ENCODE measurements at places on chromosomes 6 and 20. TPM values are rescaled to one million over a fixed set of nuclear protein-coding genes. Genes with fewer than 3 reads are reported as not detected.

Gene ZBTB46
- 3.0 TPM for total RNA-seq

Gene BTN1A1
- not detected for total RNA-seq

Gene IMPG1
- total RNA-seq, result 0.04 TPM

Gene DPPA5
- total RNA-seq, result not detected

Gene MYB
- not detected for total RNA-seq

Gene GLP1R
- 6.6 TPM for total RNA-seq

Gene MCHR2
- not detected for total RNA-seq

Gene HECA
- 8.2 TPM for total RNA-seq

Gene SALL4
- total RNA-seq, result 1.8 TPM

- no peaks in the 10 kb centered on the region for H3K36me3 ChIP-seq
- H3K4me3 ChIP-seq, result no peak overlapping the region
- no peaks in the 10 kb centered on the region for H3K4me1 ChIP-seq
- DNase-seq, result no peak
- H3K27me3 ChIP-seq, result peaks cover 3% of the 10 kb centered on the region
- H3K27ac ChIP-seq, result no peak overlapping the region
These were observed 89.8 kb upstream of the MAP3K7 start for GRCh38 chr6:90676516-90677300.

GRCh38 chr20:42581311-42581710 lies 608.4 kb downstream of the PTPRT start:
- H3K36me3 ChIP-seq, result no peaks in the 10 kb centered on the region
- no peak overlapping the region for H3K27ac ChIP-seq
- H3K4me3 ChIP-seq, result no peak overlapping the region
- H3K27me3 ChIP-seq, result no peaks in the 10 kb centered on the region

GRCh38 chr6:43712579-43712978 lies 25.0 kb upstream of the MRPS18A start:
- H3K4me3 ChIP-seq, result no peak overlapping the region
- H3K4me1 ChIP-seq, result no peaks in the 10 kb centered on the region
- no peaks in the 10 kb centered on the region for H3K27me3 ChIP-seq
- H3K27ac ChIP-seq, result no peak overlapping the region

DNA sequence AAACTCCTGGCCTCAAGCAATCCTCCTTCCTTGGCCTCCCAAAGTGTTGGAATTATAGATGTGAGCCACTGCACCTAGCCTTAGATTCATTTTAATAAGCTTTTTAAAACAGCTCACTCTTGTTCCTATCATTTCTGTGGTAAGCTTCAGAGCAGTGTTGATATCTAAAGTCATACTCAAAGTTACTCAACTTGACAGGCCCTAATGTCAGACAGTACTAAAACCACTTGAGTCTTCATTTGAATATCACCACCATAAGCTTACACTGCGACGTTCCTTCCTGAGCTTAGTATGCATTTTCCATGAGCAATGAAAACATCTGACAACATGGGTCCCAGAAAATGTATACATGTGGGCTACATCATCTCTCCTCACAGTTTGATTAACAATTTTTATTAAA lies 6.0 kb downstream of the FUCA2 start:
- H3K27ac ChIP-seq, result no peak overlapping the region
- peaks cover 7% of the 10 kb centered on the region for H3K4me1 ChIP-seq
- H3K27me3 ChIP-seq, result no peaks in the 10 kb centered on the region
- no peak overlapping the region for H3K4me3 ChIP-seq

DNA sequence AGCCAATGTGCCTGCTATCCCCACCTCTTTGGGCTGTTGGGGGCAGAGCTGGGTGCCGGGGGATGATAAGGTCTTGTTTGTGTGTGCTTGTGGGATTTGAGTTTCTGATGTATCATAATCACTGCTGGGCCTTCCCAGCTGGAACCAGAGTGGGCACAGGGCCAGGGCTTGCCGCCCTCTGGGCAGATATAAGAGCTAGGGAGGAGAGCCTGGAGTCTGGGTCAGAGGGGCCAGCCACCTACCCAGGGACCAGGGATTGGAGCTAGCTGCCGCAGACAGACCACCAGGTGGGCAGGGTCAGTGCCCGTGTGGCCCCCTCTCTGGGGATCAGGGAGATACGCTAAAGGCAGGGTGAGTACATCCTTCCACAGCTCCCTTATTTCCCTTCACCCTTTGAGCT lies 3.1 kb upstream of the TLDC2 start:
- no peak for DNase-seq
- H3K4me1 ChIP-seq, result no peaks in the 10 kb centered on the region
- no peaks in the 10 kb centered on the region for H3K27me3 ChIP-seq
- no peak overlapping the region for H3K4me3 ChIP-seq
- H3K27ac ChIP-seq, result no peak overlapping the region

GRCh38 chr6:52925042-52925441 lies 15.5 kb upstream of the GSTA3 start:
- H3K4me3 ChIP-seq, result no peak overlapping the region
- no peak for DNase-seq
- no peaks in the 10 kb centered on the region for H3K27me3 ChIP-seq
- H3K36me3 ChIP-seq, result no peaks in the 10 kb centered on the region
- no peak overlapping the region for H3K27ac ChIP-seq

- H3K27me3 ChIP-seq, result no peaks in the 10 kb centered on the region
- peak overlapping the region; percentile 89 for H3K4me3 ChIP-seq
- H3K4me1 ChIP-seq, result peaks cover 8% of the 10 kb centered on the region
- peak; percentile 82 for DNase-seq
- H3K36me3 ChIP-seq, result no peaks in the 10 kb centered on the region
These were observed 637 bp upstream of the HIVEP2 start for GRCh38 chr6:142945446-142946180.

GRCh38 chr20:51276296-51276695 lies 253.4 kb upstream of the KCNG1 start:
- DNase-seq, result no peak
- no peaks in the 10 kb centered on the region for H3K36me3 ChIP-seq
- H3K27ac ChIP-seq, result no peak overlapping the region
- H3K27me3 ChIP-seq, result no peaks in the 10 kb centered on the region
- H3K4me1 ChIP-seq, result no peaks in the 10 kb centered on the region

- peaks cover 17% of the 10 kb centered on the region for H3K4me1 ChIP-seq
- peak overlapping the region; percentile 40 for H3K27ac ChIP-seq
- H3K36me3 ChIP-seq, result no peaks in the 10 kb centered on the region
- H3K27me3 ChIP-seq, result no peaks in the 10 kb centered on the region
- peak; percentile 74 for DNase-seq
- no peak overlapping the region for H3K4me3 ChIP-seq
These were observed 179.7 kb upstream of the MYLIP start for GRCh38 chr6:15948930-15949900.
